ENCODE measurements at places on chromosomes 1 and 21. TPM values are rescaled to one million over a fixed set of nuclear protein-coding genes. Genes with fewer than 3 reads are reported as not detected.
A peak's percentile ranks its signal among the peaks of the same experiment; 100 is the strongest.

EFNA4 gene
- total RNA-seq, result 1.7 TPM

- H3K4me3 ChIP-seq, result no peak overlapping the region
- H3K36me3 ChIP-seq, result no peaks in the 10 kb centered on the region
- H3K27ac ChIP-seq, result no peak overlapping the region
- peaks cover 13% of the 10 kb centered on the region for H3K4me1 ChIP-seq
- no peaks in the 10 kb centered on the region for H3K27me3 ChIP-seq
These were observed 28.2 kb downstream of the BATF3 start for GRCh38 chr1:212671342-212672031.

OR2AJ1 gene
- not detected for total RNA-seq

- DNase-seq, result no peak
- no peaks in the 10 kb centered on the region for H3K27me3 ChIP-seq
- H3K36me3 ChIP-seq, result no peaks in the 10 kb centered on the region
- H3K27ac ChIP-seq, result no peak overlapping the region
These were observed 1077.3 kb downstream of the KCNT2 start for GRCh38 chr1:195530961-195531360.

LCE2B gene
- total RNA-seq, result not detected

- no peaks in the 10 kb centered on the region for H3K36me3 ChIP-seq
- peak overlapping the region; percentile 64 for H3K27ac ChIP-seq
- DNase-seq, result no peak
These were observed 479.3 kb upstream of the RUNX1 start for GRCh38 chr21:35528116-35529042.

PRSS38 gene
- not detected for total RNA-seq

DNA sequence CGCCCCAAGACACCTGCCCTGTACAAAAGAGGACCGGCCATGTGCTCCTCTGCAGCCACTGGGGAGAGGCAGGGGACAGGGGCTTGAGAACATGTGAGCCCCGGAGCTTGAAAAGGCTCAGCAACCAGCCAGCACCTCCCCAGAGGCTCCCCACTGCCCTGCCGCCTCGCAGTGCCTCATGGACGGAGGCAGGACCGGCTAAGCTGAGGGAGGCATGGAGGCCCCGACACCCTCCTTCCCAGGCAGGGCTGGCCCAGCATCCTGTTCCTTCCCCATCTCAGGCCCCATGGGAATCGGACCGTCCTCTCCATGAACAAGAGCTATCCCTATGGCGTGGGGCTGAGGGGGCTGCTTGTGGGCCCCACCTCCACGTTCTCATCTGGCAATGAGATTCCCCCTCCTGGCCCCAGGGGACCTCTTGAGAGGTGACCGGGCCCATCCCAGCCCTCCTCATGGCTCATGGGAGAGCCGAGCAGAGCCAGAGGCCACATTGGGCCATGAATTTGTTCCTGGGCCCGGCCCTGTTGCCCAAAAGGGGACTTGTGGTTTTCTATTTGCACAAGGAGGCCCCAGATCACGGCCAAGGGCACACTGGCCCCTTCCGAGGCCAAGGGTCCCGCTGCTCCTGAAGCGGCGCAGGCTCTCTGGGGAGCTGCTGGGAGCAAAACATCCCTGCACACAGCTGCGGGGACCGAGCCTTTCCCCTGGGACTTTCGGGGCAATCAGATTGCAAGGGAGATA lies 65.2 kb upstream of the ARHGEF16 start:
- no peak for DNase-seq
- no peaks in the 10 kb centered on the region for H3K36me3 ChIP-seq
- no peak overlapping the region for H3K4me3 ChIP-seq

- peak overlapping the region; percentile 55 for H3K27ac ChIP-seq
- peaks cover 14% of the 10 kb centered on the region for H3K27me3 ChIP-seq
- DNase-seq, result no peak
- H3K36me3 ChIP-seq, result no peaks in the 10 kb centered on the region
- no peak overlapping the region for H3K4me3 ChIP-seq
These were observed 3.3 kb upstream of the PCBP3 start for GRCh38 chr21:45640001-45640887.

DNA sequence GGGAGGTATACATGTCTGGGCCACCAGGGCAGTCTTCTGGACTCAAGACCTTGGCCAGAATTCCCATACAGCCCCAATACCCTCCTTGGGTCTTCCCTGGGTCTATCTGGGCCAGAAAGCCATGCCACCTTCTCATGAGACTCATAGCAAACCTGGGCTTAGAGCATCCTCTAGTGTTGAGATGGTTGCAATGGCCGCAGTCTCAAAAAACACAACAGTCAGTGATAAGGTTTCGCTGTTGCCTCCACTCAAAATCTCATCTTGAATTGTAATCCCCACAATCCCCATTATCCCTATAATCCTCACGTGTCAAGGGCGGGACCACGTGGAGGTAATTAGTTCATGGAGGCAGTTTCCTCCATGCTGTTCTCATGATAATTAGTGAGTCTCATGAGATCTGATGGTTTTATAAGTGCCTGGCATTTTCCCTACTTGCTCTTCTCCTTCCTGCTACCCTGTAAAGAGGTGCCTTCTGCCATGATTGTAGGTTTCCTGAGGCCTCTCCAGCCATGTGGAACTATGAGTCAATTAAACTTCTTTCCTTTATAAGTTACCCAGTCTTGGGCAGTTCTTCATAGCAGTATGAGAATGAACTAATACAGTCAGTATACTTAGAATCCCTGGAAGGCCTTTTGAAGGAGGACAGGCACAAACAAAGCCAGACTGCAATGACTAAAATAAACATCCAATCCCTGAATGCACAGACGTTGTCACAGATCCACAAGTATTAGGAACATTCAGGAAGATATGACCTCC lies 77.0 kb downstream of the CTH start:
- DNase-seq, result no peak
- no peaks in the 10 kb centered on the region for H3K36me3 ChIP-seq
- no peaks in the 10 kb centered on the region for H3K27me3 ChIP-seq
- no peak overlapping the region for H3K4me3 ChIP-seq

ADAMTS5 gene
- 7.2 TPM for total RNA-seq

GRCh38 chr1:55358581-55358980 lies 143.4 kb upstream of the USP24 start:
- H3K4me1 ChIP-seq, result peaks cover 11% of the 10 kb centered on the region
- no peaks in the 10 kb centered on the region for H3K27me3 ChIP-seq
- H3K27ac ChIP-seq, result no peak overlapping the region
- H3K36me3 ChIP-seq, result no peaks in the 10 kb centered on the region
- no peak overlapping the region for H3K4me3 ChIP-seq

- no peaks in the 10 kb centered on the region for H3K36me3 ChIP-seq
- H3K27ac ChIP-seq, result no peak overlapping the region
- no peak for DNase-seq
- H3K27me3 ChIP-seq, result no peaks in the 10 kb centered on the region
- no peaks in the 10 kb centered on the region for H3K4me1 ChIP-seq
- H3K4me3 ChIP-seq, result no peak overlapping the region
These were observed 5.7 kb downstream of the TPM3 start for GRCh38 chr1:154186177-154186576.

DNA sequence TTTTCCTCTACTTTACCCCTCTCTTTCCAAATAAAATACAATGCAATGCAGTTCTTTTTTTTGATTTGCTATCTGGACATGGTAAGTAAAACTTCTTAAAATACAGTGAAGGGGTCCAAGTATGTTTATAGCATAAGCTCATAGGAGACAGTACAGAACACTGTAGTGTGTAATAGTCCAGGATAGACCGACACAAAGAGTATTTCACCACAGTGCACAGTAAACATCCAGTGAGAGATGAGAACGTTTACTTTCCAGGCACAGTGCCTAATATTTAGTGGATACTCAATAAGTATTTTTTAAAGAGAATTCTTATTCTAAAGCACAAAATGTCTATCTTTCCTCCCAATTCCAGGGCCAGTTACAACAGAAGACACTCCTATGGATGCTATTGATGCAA lies 14.9 kb downstream of the MIA3 start:
- H3K36me3 ChIP-seq, result no peaks in the 10 kb centered on the region
- H3K4me3 ChIP-seq, result no peak overlapping the region
- DNase-seq, result no peak
- H3K27me3 ChIP-seq, result no peaks in the 10 kb centered on the region
- H3K27ac ChIP-seq, result no peak overlapping the region
- no peaks in the 10 kb centered on the region for H3K4me1 ChIP-seq

All from tibial nerve (tissue), 4 donors.